Upper lobe of left lung (tissue), 6 donors: ENCODE measurements at places on chromosomes 2 and 18. TPM values are rescaled to one million over a fixed set of nuclear protein-coding genes. Genes with fewer than 3 reads are reported as not detected.
A peak's percentile ranks its signal among the peaks of the same experiment; 100 is the strongest.

TUBB8B gene
- total RNA-seq, result not detected

TEX44 gene
- not detected for total RNA-seq

PROKR1 gene
- not detected for total RNA-seq

ZFP36L2 gene
- total RNA-seq, result 180 TPM

GNAL gene
- total RNA-seq, result 1.00 TPM

- H3K27ac ChIP-seq, result no peak overlapping the region
- no peaks in the 10 kb centered on the region for H3K36me3 ChIP-seq
- H3K4me3 ChIP-seq, result no peak overlapping the region
These were observed 135.1 kb downstream of the GFPT1 start for GRCh38 chr2:69251943-69252342.

GRCh38 chr2:216830346-216830745 lies 29.5 kb downstream of the TNP1 start:
- H3K27me3 ChIP-seq, result no peaks in the 10 kb centered on the region

DNA sequence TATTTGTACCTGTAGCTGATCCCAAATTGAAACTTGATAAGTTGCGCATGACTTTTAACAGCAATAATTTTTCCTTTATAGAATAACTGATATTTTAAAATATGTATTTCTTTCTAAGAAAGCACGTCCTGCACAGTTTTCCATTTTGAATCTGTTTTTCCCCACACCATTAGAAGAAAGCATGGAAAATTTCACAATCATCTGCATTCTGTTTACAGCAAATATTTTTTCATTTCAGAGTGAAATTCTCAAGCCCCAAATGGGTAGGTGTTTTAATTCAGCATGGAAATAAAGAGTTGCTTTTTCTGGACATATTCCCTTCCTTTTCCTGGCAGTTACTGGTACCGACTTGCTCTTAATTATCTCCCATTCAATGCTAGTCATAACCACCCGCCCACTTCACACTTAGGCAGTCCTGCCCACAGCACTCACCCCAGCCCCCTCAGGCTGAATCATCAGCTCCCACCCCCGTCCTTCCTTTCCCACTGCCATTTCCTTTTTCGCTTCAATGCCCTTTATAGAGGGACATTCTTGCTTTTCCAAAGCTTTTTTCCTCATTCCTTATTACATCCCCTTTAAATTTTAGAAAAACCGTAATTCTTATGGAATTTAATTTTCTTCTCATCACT lies 89.2 kb upstream of the GLS start:
- DNase-seq, result no peak
- H3K27ac ChIP-seq, result no peak overlapping the region
- no peak overlapping the region for H3K4me3 ChIP-seq
- no peaks in the 10 kb centered on the region for H3K36me3 ChIP-seq

DNA sequence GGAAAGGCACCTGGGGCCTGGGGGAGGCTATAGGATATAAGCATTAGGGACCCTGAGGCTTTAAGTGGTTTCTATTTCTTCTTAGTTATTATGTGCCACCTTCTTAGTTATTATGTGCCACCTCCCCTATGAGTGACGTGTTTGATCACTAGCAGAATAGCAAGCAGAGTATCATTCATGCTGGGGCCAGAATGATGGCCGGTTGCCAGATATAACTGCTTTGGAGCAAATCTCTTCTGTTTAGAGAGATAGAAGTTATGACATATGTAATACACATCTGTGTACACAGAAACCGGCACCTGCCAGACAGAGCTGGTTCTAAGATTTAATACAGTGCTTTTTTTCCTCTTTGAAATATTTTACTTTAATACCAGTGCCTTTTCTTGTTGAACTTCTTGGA lies 29.4 kb downstream of the LIPG start:
- no peak overlapping the region for H3K4me3 ChIP-seq
- H3K4me1 ChIP-seq, result no peaks in the 10 kb centered on the region
- no peak for DNase-seq
- H3K27ac ChIP-seq, result no peak overlapping the region
- H3K36me3 ChIP-seq, result no peaks in the 10 kb centered on the region

- H3K4me3 ChIP-seq, result no peak overlapping the region
- no peaks in the 10 kb centered on the region for H3K4me1 ChIP-seq
- H3K36me3 ChIP-seq, result no peaks in the 10 kb centered on the region
- DNase-seq, result no peak
These were observed 221.4 kb downstream of the CLIP4 start for GRCh38 chr2:29336341-29337241.

DNA sequence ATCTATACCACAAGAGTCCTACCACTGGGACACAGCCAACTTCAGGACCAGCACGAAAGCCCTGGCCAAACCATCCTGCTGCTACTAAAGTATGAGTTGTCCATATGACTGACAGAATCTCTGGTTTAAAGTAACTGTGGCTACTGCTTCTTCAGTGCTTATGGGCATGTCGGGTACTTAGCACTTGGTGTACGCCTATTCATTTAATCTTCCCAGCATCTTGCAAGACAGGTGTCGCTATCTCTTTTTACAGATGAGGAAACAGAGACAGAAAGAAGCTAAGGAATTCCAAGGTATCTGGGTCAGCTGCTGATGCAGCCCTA lies 203.4 kb upstream of the ID2 start:
- no peak overlapping the region for H3K4me3 ChIP-seq
- no peaks in the 10 kb centered on the region for H3K36me3 ChIP-seq
- peak; percentile 21 for DNase-seq
- H3K4me1 ChIP-seq, result peaks cover 30% of the 10 kb centered on the region

- no peak overlapping the region for H3K27ac ChIP-seq
- no peaks in the 10 kb centered on the region for H3K4me1 ChIP-seq
- no peak for DNase-seq
These were observed 75.2 kb upstream of the LCLAT1 start for GRCh38 chr2:30371772-30372373.

GRCh38 chr2:224174521-224174920 lies 135.4 kb upstream of the SERPINE2 start:
- no peaks in the 10 kb centered on the region for H3K27me3 ChIP-seq
- no peak for DNase-seq
- no peak overlapping the region for H3K4me3 ChIP-seq
- H3K4me1 ChIP-seq, result no peaks in the 10 kb centered on the region
- no peak overlapping the region for H3K27ac ChIP-seq

DNA sequence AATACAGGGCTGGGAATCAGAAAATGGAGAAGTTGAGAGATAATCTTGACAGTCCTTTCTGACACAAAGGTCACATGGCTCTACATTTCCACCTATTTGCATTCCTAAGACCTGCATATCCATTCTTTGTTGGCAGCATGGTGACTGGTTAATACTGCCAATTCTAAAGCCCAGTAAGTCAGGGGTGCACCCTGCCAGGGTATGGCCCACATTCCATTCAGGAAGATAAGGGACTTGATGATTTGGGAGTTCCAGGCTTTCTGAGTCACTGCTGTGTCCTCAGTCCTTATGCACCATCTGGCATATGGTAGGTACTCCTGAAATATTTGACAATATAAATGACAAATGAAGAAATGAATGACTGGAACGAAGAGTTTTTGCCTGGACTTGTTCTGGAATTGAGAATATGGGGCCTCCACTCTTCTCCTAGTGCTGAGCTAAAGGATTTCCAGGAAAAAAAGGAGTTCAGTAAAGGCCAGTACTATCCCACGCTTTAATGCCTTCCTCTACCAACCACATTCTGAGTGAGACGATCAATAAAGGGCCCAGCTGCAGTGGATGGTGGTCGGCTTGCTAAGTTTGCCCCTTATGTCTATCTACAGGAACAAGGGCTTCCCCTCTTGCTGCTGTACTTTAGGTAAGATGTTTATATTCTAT lies 31.7 kb upstream of the EIF2AK3 start:
- no peaks in the 10 kb centered on the region for H3K27me3 ChIP-seq
- DNase-seq, result no peak
- H3K4me1 ChIP-seq, result peaks cover 7% of the 10 kb centered on the region
- H3K4me3 ChIP-seq, result no peak overlapping the region
- H3K27ac ChIP-seq, result peak overlapping the region; percentile 74

DNA sequence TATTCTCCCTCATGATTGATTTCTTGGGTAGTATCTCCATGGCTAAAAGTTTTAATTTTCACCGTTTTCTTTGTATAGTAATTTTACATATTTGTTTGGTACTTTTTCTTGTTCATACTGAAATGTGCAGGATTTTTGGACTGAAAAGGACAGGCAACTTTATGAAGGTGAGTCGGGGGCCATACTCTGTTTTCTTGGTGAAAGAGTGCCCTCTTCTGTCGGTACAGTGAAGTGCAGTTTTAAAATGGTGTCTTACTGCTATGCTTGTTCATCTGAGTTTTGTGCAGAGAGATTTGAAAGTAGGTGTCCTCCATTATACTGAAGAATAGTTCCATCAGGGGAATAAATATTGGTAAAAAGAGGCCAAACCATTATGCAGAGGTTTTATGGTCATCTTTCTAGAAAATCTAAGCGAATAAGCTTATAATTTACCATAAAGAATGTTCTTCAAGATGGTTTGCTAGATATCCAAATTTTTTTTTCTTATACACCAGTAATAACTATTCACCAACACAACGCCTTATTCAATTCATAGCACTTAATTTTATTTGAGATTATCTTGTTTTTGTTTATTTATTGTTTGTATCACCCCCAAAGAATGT lies 8.7 kb upstream of the SERPINB13 start:
- no peak overlapping the region for H3K4me3 ChIP-seq
- H3K27ac ChIP-seq, result no peak overlapping the region

GRCh38 chr18:52312346-52312745 lies 27.7 kb upstream of the DCC start:
- no peaks in the 10 kb centered on the region for H3K27me3 ChIP-seq
- DNase-seq, result no peak
- no peak overlapping the region for H3K4me3 ChIP-seq
- H3K27ac ChIP-seq, result no peak overlapping the region

DNA sequence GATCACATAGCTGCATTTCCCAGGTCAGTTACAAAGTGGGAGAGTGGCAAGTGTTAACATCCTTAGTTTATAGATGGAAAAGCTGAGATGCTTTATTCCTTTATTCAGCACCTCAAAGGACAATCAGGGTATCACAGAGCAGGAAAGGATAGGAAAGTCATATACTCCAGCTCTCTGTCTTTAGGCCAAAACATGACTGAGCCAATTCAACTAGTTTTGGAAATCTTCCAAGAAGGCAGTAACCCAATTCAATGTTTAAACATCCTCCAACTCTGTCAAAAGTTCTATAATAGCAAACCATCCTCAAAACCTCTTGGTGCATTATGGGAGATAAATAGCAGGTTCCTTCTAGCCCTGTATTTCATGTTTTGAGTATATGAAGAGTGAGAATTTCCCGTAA lies 25.2 kb downstream of the CASP8 start:
- H3K36me3 ChIP-seq, result peaks cover 50% of the 10 kb centered on the region
- no peak overlapping the region for H3K27ac ChIP-seq
- DNase-seq, result no peak
- H3K4me3 ChIP-seq, result no peak overlapping the region
- H3K27me3 ChIP-seq, result no peaks in the 10 kb centered on the region
